ENCODE measurements at places on chromosomes 4 and X.

- no peak for DNase-seq
Measured at GRCh38 chr4:26140150-26140898, 180.5 kb upstream of the RBPJ start.

DNA sequence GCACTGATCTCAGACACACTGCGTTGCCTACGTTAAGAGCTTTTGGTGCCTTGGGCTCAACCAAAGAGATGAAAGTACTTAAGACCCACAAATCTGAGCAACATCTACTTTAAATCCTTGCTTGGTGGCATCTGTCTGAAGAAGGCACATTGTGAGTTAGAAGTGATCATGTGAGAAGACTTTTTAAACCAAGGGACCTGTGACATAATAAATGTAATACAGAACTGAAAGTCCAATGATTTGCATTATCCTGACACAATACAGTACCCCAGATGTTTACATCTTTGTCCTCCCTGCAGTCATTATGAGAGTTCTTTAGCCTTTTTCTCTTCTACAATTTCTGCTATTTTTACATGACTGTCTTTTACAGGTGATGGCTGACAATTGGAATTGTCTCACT is 96.7 kb upstream of the FTHL17 start:
- no peak for DNase-seq

DNA sequence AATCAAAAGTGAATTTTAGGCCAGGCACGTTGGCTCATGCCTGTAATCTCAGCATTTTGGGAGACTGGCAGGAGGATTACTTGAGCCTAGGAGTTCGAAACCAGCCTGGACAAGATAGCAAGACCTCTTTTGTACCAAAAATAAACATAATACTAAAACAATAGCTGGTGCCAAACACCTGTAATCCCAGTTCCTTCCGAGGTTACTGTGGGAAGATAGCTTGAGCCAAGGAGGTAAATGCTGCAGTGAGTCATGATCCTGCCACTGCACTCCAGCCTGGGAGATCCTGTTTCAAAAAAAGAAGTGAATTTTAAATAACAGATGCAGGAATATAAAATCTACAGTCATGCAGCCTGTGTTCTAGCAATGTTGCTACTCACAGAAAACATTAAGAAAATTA is 488.3 kb downstream of the PPARGC1A start:
- no peak for DNase-seq

DNA sequence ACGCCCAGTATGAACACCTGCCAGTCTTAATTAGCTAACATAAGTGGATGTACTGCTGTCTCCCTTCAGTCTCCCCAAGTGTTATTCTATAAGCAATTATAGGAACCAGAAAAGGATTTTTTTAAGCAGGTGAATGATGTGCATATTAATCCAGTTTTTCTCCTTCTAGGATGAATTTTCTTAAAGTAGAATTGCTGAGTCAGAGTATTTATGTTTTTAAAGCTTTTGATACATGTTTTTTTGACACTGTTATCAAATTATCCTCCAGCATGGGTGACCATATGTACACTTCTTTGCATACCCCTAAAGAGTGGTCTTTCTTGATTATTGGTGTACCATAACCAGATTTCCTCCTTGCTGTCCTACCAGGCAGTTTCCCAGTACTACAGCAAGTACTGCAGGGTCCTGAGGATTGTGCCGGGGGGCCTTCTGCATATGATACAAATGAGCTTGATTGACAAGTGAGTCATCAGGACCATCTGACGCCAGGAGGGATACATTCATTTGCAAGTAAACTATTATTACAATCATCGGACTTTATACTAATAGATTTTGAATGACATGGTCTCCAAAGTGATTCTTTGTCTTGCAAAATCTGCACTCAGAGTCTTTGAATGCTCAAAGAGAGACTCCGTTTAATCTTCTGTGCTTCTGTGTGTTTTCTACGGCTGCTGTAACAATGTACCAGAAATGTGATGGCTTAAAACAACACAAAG is 10.7 kb upstream of the PCYT1B start:
- no peak for DNase-seq

DNA sequence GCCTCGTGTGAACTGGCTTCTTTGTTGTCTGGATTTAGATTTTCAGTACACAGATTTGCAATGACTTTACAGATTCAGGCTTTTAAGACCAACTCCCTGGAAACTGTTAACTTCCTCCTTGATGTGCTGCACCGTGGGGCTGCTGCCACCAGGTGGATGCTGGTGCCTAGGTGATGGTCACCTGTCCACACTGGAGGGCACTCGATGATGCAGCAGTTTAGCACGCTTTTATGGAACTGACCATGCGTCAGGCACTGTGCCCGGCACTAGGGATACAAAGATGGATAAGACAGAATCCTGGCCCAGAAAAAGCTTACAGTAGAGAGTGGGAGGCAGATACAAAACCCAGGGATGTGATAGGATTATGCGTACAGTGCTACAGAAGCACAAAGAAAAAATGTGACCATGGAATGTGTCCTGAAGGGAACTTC is 180.7 kb downstream of the CEP135 start:
- no peak for DNase-seq

- DNase-seq = peak; percentile 92
Measured at GRCh38 chr4:15681372-15682241, at the start of gene FAM200B. Gene FAM200B, plus strand, starts transcription at chr4:15681827. Its CDS starts 5,151 bp downstream, at chr4:15686978.

- DNase-seq = no peak
Measured at GRCh38 chr4:65422109-65422508, 248.2 kb downstream of the EPHA5 start.

- no peak for DNase-seq
Measured at GRCh38 chr4:144819591-144819990, 173.6 kb downstream of the HHIP start.

DNA sequence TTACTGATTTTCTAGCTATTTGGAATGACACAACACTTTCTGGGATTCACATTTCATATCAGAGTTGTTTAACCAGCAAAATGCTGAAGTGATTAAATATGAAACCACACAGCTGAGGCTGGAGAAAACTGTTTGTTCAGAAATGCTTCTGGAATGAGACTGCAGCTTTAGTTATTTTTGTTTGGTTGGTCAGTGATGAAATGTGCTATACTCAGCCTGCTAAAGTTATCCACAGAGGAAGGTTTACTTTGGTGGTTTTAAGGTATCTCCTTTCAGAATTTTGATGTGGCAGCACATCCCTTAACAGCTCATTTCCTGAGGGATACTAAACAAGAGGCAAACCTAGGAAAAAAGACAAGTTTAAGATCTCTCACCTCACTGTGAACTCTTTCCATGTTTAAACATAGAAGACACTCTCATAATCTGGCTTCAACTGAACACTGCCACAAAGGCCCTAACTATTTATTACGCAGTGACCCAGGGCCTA is 106.6 kb upstream of the PDE5A start:
- no peak for DNase-seq

GRCh38 chr4:169189372-169189771 is 81.4 kb downstream of the SH3RF1 start:
- no peak for DNase-seq

DNA sequence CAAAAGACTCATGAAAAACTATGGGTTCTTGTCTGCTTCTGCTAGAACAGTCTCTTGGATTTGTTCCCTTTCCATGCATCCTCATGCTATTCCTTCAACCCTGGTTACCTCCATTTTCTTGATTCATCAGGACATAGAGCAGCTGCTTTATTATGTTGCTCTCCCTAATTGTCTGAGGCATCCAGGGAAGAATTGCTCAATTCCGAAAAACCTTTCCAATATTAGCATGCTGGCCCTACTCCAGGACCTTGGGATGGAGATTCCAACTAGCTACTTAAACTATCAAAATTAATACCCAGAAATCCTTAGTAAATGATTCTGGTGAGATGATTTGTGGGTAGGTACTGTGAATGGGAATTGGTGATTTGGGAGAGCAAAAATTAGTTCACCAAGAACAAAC is 56.6 kb upstream of the FAM47B start:
- no peak for DNase-seq

DNA sequence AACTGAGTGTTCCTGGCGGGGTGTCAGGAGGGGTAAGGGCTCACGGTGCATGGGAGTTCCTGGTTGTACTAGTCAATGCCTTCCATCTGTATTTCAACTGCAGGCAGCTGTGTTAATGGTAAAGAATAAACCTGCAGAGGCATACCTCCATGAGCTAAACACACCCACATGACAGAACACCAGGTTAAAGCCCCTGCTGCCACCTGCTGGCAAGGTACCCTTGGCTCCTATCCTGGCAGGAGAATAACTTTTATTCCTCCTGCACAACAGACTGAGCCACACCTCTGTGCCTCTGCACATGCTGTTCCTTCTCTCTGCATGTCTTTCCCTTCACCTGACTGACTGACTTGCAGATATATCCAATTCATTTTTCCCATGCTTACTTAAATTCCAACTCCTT is 11.1 kb downstream of the ITIH6 start:
- no peak for DNase-seq

DNA sequence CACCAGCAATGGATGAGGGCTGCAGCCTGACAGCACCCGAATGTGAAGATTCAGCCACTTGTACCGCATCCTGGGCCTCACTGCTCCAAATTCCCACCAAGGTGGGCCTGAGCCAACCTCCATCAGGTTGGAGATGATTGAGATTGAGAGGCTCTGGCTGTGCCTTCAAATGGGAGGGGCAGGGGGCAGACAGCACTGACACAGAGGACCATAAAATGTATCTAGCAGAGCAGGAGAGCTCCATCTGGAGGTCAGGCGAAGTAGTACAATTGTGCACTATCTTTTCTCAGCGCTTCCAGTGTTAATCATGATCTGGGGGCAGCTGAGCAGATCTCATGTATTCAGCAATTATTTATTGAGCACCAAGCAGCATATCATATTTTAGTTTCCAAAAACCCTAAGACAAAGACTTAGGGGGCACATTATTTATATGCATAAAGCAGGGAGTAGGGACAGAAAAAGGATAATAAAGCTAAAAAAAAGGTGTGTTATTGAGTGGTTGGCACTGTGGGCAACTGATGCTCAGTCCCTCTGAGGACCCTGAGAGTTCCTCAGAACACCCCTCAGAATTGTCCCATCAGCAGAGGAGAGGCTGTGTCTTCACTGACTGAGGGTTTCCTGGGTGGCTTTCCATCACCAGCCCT is 31.6 kb upstream of the C1QTNF7 start:
- no peak for DNase-seq

- DNase-seq = no peak
Measured at GRCh38 chrX:144732588-144732987, 514.7 kb upstream of the SPANXN1 start.

GRCh38 chr4:25837107-25837506 is 25.7 kb downstream of the SEL1L3 start:
- no peak for DNase-seq

GRCh38 chrX:154349359-154349935 is 25.0 kb downstream of the FLNA start:
- no peak for DNase-seq

- no peak for DNase-seq
Measured at GRCh38 chr4:111960241-111960667, 185.0 kb upstream of the FAM241A start.

DNA sequence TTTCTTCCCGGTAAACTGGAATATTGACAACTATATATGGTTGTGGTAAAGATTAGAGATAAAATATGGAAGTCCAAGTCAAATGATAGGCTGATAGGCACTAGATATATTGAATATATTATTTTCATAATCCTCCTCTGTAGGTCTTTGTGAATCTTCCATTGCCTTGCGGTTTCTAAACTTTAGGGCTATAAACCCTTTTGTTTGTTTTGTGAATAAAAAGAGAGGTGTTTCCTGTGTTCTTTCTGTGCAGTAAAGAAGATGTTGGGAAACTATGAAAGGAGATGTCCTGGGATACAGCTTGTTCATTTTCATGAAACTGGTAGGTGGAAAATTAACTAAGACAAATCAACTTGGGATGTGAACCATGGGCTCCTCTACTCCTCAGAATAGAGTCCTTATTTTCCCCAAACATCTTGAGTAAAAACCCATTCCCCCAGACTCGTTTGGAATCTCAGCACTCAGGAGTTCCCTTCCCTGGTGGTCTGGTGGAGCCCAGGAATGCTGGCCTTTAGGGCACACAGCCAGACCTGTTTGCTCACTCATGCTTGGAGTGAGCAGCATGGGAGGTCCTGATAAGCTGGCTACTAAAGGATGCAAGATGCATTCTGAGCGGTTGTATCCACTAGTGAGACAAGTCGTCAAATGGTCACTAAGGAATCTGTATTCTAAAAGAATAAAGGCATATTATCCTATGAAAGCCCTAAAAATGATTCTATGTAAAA is 22.2 kb downstream of the PRDM8 start:
- no peak for DNase-seq

GRCh38 chrX:148572337-148572736 is 71.9 kb downstream of the AFF2 start:
- DNase-seq = no peak

DNA sequence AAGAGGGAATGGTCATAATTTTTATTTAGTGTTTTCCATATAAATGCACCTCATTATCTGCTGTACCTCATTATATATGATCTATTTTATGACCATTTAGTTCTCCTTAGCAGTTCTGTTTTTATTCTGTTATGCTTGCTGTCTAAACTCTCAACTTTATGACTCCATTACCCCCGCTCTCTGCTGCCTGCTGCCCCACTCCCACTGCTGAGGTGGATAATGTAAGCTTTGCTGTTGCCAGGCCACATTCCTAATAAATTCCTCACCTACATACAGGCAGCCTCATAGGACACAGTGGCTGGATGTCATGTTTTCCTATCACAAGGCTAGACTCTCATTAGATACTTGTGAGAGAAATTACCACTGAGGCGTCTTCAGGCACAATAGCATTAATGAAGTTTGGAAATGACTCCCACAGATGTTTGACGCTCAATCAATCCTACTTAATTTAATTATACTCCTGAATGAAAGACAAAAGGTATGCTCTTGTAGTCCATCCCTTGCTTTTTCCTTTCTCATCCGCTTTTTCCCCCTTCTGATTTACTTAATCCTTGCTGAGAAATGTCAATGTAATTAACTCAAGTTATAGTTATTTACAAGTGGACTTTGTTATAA is 497.5 kb upstream of the IGFBP7 start:
- DNase-seq = no peak

GRCh38 chr4:88033309-88033708 is 25.9 kb downstream of the PKD2 start:
- DNase-seq = no peak

GRCh38 chr4:156875704-156876103 is 95.9 kb downstream of the PDGFC start:
- DNase-seq = no peak

- no peak for DNase-seq
Measured at GRCh38 chrX:115894087-115894486, 276.5 kb upstream of the AGTR2 start.

DNA sequence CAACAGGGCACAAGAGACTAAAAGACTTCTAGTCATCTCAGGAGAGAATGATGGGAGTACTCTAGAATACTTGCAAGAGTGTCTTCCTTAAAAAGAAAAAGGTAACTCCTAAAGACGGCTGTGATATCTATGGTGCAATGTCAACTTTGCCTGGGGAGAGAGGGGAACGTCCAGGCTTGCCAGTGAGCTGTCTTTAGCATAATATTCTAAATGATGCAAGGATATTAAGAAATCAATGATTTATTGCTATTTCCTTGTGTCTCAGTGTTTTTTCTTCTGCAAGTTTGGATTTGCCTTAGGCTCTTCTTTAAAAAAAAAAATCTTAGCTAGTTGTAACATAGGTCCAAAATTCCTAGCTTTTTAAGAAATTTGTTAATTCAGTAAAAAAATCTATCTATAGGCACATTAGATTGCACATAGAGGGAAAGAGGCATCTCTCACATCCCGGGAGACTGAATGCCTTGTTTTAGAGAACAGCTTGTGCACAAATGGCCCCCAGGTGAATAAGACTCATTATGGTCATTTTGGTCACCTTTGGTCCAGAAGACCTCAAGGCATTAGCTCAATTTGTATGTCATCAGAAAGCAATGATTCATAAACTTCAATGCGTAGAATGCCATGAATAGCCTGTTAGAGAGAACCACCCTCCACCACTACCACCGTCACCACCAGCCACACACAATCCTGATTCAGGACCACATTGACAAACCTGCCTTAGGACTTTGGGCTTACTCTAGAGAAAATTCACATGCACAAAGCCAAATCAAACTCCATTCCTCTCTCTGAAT is 104.1 kb downstream of the PALLD start:
- no peak for DNase-seq

Data from stimulated activated CD4-positive, alpha-beta T cell treated with anti-CD3 and anti-CD28 coated beads, Interleukin-1b, Interleukin-23, amount 100 ng/mL, for 1 hour (primary cell).